Right atrium auricular region (tissue), 2 donors: ENCODE measurements at places on chromosomes 16 and 17.
A peak's percentile ranks its signal among the peaks of the same experiment; 100 is the strongest.

DNA sequence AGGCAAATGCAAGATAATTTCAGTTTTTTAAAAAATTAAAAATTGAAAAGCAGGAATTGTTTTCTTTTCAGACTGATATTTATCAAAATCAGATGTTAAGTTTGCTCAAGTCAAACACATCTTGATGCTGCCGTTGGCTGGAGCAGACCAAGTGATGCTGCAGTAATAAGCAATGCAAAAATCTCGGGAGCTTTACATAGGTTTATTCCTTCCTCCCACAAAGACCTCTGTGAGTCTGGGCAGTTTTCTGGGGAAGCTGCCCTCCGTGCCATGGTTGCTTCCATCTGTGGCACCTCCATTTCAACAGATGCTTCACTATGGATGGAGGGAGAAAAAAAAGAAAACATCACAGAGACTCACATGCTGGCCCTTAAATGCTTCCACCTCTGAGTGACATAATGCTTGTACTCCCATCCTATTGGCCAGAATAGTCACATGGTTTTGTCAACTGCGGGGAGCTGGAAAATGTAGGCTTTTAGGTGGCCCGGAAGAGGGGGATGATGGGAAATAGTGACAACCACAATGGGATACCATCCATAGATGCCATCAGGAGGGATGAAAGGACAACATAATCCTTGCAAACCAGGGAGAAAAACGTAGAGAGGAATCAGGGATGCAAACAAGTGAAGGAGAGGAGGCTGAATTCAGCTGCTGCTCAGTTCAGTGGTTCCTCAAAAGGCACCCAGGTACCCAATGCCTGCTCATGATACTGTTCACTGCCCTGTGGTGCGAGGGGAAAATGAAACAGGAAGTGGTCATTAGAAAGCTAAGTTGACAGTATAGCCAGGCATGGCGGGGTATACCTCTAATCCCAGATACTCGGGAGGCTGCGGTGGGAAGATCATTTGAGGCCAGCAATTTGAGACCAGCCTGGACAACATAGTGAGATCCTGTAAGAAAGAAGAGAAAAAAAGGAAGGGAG lies 13.5 kb upstream of the ERCC4 start:
- DNase-seq = no peak

DNA sequence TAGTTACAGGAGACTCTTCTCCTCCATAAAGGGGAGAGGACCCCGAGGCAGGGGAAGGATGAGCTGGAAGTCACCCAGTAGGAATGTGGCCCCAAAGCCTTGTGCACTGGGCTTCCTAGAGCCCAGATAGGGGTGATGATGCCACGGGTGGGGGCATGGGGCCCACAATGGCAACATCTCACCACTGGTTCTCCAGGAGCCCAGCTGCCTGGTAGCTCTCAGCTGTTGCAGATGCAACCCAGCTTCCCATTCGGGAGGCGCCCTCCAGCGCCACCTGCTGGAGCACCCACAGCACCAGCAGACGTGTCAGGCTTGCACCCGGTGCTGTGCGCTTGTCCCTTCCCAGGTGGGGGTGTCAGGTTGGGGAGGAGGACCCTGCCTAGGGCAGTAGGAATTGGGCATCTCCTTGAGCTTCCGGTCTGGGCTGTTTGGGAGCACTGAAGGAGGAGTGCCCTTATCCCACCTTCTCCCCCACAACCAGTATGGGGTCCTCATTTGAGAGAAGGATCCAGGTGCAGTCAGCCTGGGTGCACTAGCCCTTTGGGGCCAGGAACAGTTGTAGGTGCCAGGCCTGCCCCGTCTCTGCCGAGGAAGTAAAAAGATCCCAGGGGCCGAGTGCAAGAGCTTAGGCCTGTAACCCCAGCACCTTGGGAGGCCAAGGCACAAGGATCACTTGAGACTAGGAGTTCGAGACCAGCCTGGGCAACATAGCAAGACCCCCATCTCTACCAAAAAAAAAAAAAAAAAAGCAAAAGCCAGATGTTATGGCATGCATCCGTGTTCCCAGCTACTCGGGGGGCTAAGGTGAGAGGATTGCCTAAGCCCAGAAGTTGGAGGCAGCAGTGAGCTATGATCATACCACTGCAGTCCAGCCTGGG lies 14.4 kb downstream of the CDIPT start:
- peak; percentile 74 for DNase-seq

DNA sequence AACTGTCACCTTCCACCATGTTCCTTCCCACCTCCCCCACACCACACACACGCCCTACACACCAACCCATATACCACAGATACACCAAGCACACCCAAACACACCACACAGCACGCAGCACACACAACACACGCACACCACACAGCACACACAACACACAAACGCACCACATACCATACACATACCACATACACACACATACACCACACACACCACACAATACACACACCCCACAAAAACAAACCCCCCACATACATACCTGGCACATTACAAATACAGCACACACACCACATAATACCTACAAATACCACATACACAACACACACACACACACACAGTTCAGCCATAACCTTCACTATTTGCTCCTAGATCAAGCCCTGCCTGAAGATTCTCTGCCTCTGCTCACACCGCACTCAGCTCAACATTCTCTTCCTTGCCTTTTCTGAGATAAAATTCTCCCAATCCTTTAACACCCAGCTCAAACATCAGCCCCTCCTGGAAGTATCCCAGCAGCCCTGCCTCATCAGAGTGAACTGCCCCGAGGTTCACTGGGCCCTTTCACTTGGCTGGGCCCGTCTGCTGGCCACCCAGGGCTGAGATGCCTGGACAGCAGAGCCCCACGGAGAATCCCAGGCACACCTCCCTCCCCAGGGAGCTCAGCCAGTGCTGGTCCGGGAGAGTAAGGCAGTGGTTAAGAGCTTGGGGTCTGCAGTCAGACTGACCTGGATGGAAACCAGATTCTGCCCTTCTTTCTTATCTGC lies 31.9 kb upstream of the CPNE2 start:
- DNase-seq = no peak

- DNase-seq = no peak
Observed at GRCh38 chr16:4510747-4511426, 27.7 kb downstream of the CDIP1 start.

- DNase-seq = peak; percentile 74
Observed at GRCh38 chr16:10579965-10580882, at the start of gene EMP2. TSS of gene EMP2 (minus strand) at chr16:10580598. CDS start at chr16:10547617, 32,981 bp downstream.

DNA sequence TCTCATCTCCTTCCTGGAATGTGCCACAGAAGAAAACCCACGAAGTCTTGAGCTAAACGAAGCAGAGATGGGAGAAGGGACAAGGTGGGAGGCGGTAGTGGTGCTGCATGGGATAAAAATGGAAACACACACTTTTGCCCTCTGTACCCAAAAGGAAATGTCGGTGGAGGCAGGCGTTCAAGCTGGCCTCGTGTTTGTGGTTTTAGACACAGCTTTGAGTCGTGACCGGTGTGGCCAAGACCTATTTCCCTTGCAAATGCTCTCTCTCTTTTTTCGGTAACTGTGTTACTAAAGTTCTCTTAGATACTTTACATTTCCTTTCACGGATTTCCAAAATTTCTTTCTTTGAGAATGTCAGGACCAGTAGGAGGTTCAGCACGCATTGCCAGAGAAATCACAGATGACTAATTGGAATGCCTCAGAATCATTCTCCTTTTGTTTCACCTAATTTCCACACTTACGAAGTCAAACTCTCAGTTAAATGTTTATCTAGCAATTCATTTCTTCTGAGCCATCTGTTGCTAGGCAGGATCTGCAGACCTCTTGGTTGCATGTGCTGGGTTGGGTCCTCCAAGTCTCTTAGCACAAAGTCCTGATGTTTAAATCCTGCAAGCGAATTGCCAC lies 412.3 kb downstream of the MAF start:
- DNase-seq = no peak

- DNase-seq = peak; percentile 91
Observed at GRCh38 chr17:5526821-5527598, 40.6 kb downstream of the MIS12 start.

DNA sequence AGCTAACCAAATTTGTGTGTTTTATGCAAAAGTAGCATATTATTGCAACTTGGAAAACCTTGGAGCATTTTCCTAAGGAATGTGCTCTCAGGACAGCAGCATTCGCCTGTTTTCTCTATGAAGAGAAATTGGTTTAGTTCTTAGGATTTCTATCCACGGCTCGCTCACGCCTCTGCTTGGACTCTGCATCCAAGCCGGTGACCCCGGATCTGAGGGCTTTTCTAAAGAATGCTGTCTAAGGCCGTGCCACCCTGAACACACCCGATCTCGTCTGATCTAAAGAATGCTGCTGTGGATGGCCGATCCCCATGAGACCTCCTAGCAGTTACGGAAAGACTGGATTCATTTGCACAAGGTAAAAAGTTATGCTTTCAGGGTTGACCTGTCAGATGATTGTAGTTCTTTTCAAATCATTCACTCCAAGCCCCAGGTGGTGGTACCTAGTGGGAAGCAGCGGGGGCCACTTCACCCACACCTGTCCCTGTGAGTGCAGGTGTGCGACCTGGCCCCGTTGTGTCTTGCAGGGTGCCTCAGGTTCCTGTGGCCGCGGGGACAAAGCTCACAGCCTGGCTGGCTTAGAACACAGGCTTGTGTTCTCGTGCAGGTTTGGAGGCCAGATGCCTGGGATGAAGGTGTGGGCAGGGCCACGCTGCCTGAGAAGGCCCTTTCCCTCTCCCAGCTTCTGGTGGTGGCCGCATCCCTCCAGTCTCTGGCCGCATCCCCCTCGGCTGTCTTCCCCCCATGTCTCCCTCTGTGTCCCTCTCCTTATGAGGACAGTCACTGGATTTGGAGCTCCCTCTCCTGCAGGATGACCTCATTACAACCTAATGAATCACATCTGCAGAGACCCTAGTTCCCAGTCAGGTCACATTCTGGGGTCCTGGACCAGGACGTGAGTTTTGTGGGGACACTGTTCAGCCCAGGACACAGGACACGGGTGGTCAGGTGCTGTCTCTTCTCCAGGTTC lies 71.1 kb downstream of the BANP start:
- no peak for DNase-seq

- DNase-seq = no peak
Observed at GRCh38 chr17:72382971-72383722, 262.3 kb downstream of the SOX9 start.

DNA sequence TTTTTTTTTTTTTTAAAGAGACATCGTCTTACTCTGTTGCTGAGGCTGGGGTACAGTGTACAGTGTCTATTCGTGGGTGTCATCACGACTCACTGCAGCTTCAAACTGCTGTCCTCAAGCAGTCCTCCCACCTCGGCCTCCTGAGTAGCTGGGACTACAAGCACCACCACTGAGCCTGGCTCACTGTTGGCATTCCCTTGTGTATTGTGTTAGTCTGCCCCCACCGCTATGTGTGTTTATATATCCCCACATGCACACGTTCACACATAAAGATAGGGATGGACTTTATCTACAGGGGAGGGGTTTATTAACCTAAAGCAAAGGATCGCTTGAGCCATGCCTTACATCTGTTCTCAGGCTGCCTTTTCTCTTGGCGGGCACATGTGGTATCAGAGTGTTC lies 63.8 kb downstream of the SEC14L1 start:
- DNase-seq = no peak

DNA sequence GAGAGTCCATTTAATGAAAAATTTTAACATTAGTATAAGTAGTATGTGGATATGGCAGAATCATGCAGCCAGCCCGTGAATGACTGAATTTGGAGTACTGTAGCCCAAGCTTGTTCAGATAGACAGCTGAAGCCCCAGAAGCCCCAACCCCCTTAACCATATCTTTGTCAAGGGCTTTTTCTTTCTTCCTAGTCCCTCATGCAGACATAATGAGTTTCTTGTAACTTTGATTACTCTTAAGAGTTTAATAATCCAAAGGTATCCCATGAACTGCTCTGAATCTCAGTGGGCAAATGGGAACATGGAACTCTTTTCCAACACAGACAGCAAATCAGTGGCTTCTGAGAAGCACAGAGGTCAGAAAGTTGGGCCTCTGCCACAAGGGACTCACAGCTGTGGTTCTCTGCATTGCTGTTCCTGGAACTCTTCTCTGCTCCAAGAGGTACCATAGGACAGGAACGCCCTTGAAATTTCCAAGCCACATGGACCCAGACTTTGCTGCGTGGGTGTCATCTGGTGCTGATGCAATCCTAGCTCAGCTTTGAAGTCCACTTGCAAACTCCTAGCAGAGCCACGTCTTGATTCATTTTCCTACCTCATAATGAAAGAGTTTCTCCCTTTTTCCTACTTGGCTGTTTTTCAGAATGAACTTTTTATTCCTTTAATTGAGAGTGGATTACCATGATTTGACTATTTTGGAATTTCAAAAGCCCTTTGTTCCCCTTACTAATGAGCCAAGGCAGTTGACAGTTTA lies 18.1 kb downstream of the LYRM1 start:
- DNase-seq = peak; percentile 87

DNA sequence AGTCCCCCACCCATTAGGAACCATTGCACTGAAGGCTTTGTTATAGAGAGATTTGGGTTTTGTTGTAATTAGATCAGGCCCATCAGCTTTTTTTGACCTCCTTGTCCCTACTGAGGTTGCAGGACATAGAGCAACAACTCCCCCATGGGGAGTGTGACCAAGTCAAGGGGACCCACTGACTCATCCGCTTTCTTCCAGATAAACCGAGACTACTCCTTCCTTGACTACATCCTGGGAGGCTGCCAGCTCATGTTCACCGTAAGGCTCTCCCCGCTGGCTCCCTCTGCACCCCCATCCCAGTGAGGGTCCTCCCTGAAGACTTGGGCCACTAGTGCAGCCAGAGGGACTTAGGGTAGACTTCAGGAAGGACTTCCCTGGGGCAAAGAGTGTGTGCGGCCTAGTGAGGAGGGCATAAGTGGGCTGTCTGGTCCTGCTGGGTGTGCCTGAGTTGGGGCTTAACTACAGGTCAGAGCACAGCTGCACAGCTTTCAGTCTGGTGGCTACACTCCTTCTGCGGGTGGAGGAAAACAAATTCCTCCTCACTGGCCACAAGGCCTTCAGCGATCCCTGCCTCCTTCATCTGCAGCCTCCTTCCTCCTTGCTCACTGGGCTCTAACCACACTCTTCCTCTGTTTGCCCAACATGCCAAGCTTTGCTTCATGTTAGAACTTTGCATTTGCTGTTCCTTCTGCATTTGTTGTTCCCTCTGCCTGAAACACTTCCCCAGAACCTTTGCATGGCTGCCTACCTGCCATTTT lies 31.0 kb downstream of the CPNE2 start:
- no peak for DNase-seq

GRCh38 chr17:31830971-31831858 lies 27.8 kb downstream of the COPRS start:
- no peak for DNase-seq

DNA sequence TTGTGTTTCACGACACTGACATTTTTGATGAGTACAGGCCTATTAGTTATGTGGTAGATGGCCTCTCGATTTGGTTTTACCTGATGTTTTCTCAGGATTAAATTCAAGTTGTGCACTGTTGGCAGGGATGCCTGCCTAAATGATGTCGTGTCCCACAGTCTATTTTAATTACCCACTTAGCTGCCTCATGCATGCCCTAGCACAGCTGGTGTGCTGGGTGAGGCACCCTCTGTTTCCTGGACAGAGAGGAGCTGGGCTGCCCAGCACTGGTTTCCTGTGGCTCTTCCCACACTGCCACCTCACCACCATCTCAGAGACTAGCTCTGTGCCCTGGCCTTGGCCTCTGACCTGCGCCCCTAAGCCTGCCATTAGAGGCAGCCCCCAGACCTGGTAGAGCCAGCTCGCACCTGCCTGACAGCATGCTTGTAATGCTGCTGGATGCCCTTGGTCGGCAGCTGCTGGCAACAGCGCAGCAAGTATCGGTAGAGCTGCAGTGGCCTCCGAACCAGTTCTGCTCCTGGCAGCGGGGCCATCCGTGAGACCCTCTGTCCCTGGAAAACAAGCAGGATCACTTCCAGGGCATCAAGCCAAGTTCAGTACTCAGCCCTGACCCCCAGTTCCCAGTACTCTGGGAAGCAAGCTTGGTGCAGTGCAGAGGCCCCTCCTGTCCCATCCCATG lies 10.9 kb downstream of the LYRM9 start:
- no peak for DNase-seq

GRCh38 chr17:50594128-50594823 lies 33.8 kb downstream of the CACNA1G start:
- DNase-seq = no peak
